Activated CD4-positive, alpha-beta memory T cell treated with anti-CD3 and anti-CD28 coated beads, Interleukin-2, amount 10 ng/mL, durations not matched to agents 7 days and 5 days (primary cell): ENCODE measurements at places on chromosomes 6 and 20. TPM values are rescaled to one million over a fixed set of nuclear protein-coding genes. Genes with fewer than 3 reads are reported as not detected.

Gene PTPRK
- total RNA-seq, result 0.50 TPM

GRCh38 chr6:169376458-169376857 lies 122.8 kb upstream of the THBS2 start:
- no peak overlapping the region for H3K27ac ChIP-seq
- no peaks in the 10 kb centered on the region for H3K36me3 ChIP-seq
- DNase-seq, result no peak
- H3K4me3 ChIP-seq, result no peak overlapping the region

- no peaks in the 10 kb centered on the region for H3K36me3 ChIP-seq
- no peak overlapping the region for H3K27ac ChIP-seq
Measured at GRCh38 chr6:11006061-11006460, 38.0 kb downstream of the ELOVL2 start.

Gene LHFPL5
- not detected for total RNA-seq

- H3K4me1 ChIP-seq, result peaks cover 9% of the 10 kb centered on the region
- no peak overlapping the region for H3K27ac ChIP-seq
- DNase-seq, result peak; percentile 42
- no peaks in the 10 kb centered on the region for H3K27me3 ChIP-seq
- peaks cover 4% of the 10 kb centered on the region for H3K36me3 ChIP-seq
- H3K4me3 ChIP-seq, result no peak overlapping the region
Measured at GRCh38 chr6:5214570-5215052, 46.1 kb downstream of the LYRM4 start.

- H3K27ac ChIP-seq, result no peak within 1 kb of the TSS
- H3K4me1 ChIP-seq, result peaks cover 14% of the 10 kb centered on the region
- DNase-seq, result peak; percentile 52
- H3K27me3 ChIP-seq, result peaks cover 26% of the 10 kb centered on the region
- H3K4me3 ChIP-seq, result peak within 1 kb of the TSS; percentile 53
Measured at GRCh38 chr20:10218536-10219451, at the start of gene SNAP25. TSS of gene SNAP25 (plus strand) at chr20:10218830. CDS start at chr20:10275492, 56,662 bp downstream.

Gene PIGT
- 52.4 TPM for total RNA-seq

Gene SIGLEC1
- 0.03 TPM for total RNA-seq

DNA sequence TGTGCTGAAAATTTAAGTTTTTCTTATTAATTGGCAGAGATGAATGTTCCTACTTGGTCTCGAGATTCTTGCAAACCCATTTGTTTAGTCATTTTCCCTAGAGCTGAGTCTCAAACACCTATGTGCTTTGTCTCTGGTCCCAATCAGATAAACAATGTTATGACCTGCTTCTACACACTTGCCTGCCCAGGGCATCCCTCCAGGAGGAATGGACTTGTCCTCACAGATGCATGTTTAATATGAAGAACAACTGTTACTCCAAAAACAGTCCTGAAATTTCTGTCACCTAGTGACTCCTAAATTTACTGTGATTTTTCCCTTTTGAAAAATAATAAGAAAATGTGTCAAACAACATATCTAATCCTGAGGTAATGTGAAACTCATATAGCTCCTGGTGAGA lies 43.7 kb downstream of the HDGFL1 start:
- H3K27ac ChIP-seq, result no peak overlapping the region
- no peaks in the 10 kb centered on the region for H3K36me3 ChIP-seq
- no peak for DNase-seq
- H3K4me1 ChIP-seq, result no peaks in the 10 kb centered on the region
- H3K4me3 ChIP-seq, result no peak overlapping the region
- H3K27me3 ChIP-seq, result no peaks in the 10 kb centered on the region

Gene TRMT6
- total RNA-seq, result 19.1 TPM

Gene GPR6
- total RNA-seq, result not detected

GRCh38 chr6:84860920-84861319 lies 96.5 kb upstream of the TBX18 start:
- H3K27ac ChIP-seq, result no peak overlapping the region
- H3K27me3 ChIP-seq, result no peaks in the 10 kb centered on the region

DNA sequence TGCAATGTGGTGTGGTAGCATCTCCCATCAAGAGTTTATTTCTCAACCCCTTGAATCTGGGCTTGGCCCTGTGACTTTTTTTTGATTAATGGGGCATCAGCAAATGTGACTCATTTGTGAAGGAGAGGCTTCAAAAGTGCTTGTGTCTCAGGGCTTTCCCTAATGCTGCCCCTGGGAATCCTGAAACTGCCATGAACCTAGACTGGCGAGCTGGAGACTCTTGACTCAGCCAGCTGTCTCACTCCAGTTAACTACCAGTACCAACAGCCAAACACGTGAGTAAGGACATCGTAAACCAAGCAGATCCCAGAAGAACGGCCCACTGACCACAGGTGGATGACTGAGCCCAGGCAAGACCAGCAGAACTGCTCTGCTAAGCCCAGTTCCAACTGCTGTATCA lies 72.8 kb upstream of the ADTRP start:
- no peak overlapping the region for H3K4me3 ChIP-seq
- no peaks in the 10 kb centered on the region for H3K27me3 ChIP-seq
- no peak for DNase-seq
- H3K36me3 ChIP-seq, result no peaks in the 10 kb centered on the region

Gene SYTL3
- 133 TPM for total RNA-seq

GRCh38 chr20:44231713-44232468 lies 15.2 kb upstream of the GDAP1L1 start:
- H3K27ac ChIP-seq, result no peak overlapping the region
- no peak overlapping the region for H3K4me3 ChIP-seq
- DNase-seq, result no peak
- H3K4me1 ChIP-seq, result no peaks in the 10 kb centered on the region
- no peaks in the 10 kb centered on the region for H3K36me3 ChIP-seq
- H3K27me3 ChIP-seq, result no peaks in the 10 kb centered on the region

Gene C20orf96
- 5.9 TPM for total RNA-seq

Gene DEFB132
- not detected for total RNA-seq

DNA sequence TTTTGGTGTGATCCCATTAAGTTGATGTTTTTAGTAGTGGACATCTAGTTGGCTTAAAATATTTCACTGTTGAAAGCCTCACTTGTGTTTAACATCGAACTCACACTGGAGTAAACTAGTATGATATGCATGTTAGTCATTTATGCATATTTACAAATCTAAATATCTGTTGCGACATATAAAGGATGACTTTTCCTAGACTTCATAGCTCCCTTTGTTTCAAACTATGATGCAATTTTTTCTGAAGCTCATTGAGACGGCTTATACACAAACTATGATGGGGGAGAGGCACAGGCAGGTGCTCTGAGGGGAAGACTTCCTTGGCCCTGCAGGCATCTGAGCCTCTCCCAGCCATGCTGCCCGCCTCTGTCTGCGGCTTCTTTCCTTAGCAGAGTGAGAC lies 11.8 kb upstream of the FOXC1 start:
- H3K27me3 ChIP-seq, result peaks cover 66% of the 10 kb centered on the region
- no peak overlapping the region for H3K27ac ChIP-seq
- no peak overlapping the region for H3K4me3 ChIP-seq
- H3K36me3 ChIP-seq, result no peaks in the 10 kb centered on the region

DNA sequence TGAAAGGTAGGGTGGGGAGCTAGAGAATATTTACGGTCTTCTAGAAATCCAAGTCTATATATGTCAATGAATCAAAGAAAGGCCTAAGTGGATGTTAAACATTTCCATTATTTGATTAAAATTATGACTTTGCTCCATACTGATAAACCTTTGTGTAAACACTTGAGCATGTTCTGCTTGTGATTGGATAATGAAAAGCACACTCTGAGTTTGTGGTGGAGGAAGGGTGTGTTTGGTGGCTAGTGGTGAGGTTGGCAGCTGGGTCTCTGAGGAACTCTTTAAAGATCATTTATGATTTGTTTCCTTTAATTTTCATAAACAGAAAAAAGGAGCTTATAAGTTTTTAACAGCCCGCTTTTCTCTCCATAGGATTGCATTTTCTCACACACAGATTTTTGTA lies 84.7 kb downstream of the RFPL4B start:
- H3K4me1 ChIP-seq, result no peaks in the 10 kb centered on the region
- H3K36me3 ChIP-seq, result no peaks in the 10 kb centered on the region

- H3K27ac ChIP-seq, result no peak overlapping the region
- H3K4me3 ChIP-seq, result no peak overlapping the region
- H3K36me3 ChIP-seq, result no peaks in the 10 kb centered on the region
- H3K4me1 ChIP-seq, result no peaks in the 10 kb centered on the region
- H3K27me3 ChIP-seq, result no peaks in the 10 kb centered on the region
- DNase-seq, result no peak
Measured at GRCh38 chr6:91267246-91267645, 680.4 kb upstream of the MAP3K7 start.

Gene NR2E1
- not detected for total RNA-seq

GRCh38 chr6:132007474-132008190 lies 56.5 kb upstream of the CCN2 start:
- H3K27ac ChIP-seq, result no peak overlapping the region
- no peaks in the 10 kb centered on the region for H3K36me3 ChIP-seq
- H3K4me1 ChIP-seq, result no peaks in the 10 kb centered on the region
- no peak overlapping the region for H3K4me3 ChIP-seq

Gene RAB32
- total RNA-seq, result not detected

- no peaks in the 10 kb centered on the region for H3K27me3 ChIP-seq
- H3K36me3 ChIP-seq, result no peaks in the 10 kb centered on the region
- no peaks in the 10 kb centered on the region for H3K4me1 ChIP-seq
- no peak overlapping the region for H3K4me3 ChIP-seq
- DNase-seq, result no peak
- no peak overlapping the region for H3K27ac ChIP-seq
Measured at GRCh38 chr20:16129411-16129810, 443.8 kb downstream of the KIF16B start.

Gene ZFP57
- total RNA-seq, result not detected

Gene BPHL
- total RNA-seq, result 7.3 TPM

- H3K36me3 ChIP-seq, result no peaks in the 10 kb centered on the region
- no peaks in the 10 kb centered on the region for H3K4me1 ChIP-seq
- DNase-seq, result no peak
- H3K27me3 ChIP-seq, result peaks cover 32% of the 10 kb centered on the region
- no peak overlapping the region for H3K27ac ChIP-seq
- H3K4me3 ChIP-seq, result no peak overlapping the region
Measured at GRCh38 chr6:132537145-132537544, 932 bp upstream of the TAAR9 start.

- no peak overlapping the region for H3K4me3 ChIP-seq
- peaks cover under 1% of the 10 kb centered on the region for H3K4me1 ChIP-seq
- H3K27me3 ChIP-seq, result peaks cover 14% of the 10 kb centered on the region
- no peaks in the 10 kb centered on the region for H3K36me3 ChIP-seq
- DNase-seq, result no peak
Measured at GRCh38 chr6:139590206-139590605, 215.8 kb upstream of the CITED2 start.

Gene SIM1
- total RNA-seq, result 0.08 TPM

GRCh38 chr6:15077006-15077405 lies 168.9 kb upstream of the JARID2 start:
- no peaks in the 10 kb centered on the region for H3K36me3 ChIP-seq
- H3K4me1 ChIP-seq, result peaks cover 3% of the 10 kb centered on the region
- DNase-seq, result no peak
- H3K27ac ChIP-seq, result no peak overlapping the region
- H3K27me3 ChIP-seq, result no peaks in the 10 kb centered on the region

DNA sequence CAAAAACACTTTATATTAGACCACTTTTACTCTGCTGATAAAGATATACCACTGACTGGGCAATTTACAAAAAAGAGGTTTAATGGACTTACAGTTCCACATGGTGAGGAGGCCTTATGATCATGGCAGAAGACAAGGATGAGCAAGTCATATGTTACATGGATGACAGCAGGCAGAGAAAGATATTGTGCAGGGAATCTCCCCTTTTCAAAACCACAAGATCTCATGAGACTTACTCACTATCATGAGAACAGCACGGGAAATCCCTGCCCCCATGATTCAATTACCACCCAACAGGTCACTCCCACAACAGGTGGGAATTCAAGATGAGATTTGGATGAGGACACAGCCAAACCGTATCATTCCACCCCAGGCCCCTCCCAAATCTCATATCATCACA lies 1383.8 kb upstream of the MAP3K7 start:
- H3K4me3 ChIP-seq, result no peak overlapping the region
- no peak for DNase-seq
- no peaks in the 10 kb centered on the region for H3K4me1 ChIP-seq
- H3K27me3 ChIP-seq, result no peaks in the 10 kb centered on the region
- no peaks in the 10 kb centered on the region for H3K36me3 ChIP-seq

Gene TNF
- total RNA-seq, result 124 TPM

DNA sequence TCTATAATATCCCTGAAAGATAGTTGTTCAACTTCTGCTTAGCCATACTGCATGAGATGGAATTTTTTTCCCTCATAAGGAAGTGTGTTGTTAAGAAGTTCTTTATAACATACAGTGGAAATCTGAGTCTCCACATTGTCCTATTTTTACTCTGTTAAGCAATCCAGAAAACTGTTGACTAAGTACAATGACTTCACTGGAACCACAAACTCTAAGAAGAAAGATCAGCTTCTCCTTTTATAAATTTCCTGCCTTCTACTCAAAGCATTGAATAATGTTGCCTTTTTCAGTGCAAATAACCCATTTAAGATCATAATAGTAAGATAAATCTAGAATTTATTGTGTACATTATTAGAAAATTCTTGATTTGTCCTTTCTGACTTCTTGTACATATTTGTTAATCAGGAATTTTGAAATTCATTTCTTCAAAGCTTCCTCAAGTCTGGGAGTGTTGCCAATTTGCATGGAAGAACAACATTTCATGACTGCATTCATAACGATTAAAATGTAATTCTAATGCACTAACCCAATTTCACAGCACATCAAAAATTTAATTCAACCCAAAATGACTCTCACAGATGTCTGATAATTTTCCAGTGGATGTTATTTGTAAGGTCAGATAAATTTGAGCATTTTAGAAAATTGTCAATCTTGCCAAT lies 45.6 kb upstream of the ANKEF1 start:
- no peak overlapping the region for H3K27ac ChIP-seq
- no peak for DNase-seq
- H3K27me3 ChIP-seq, result peaks cover 3% of the 10 kb centered on the region

Gene C20orf204
- total RNA-seq, result 6.9 TPM

GRCh38 chr6:65569505-65569904 lies 137.5 kb downstream of the EYS start:
- no peak overlapping the region for H3K27ac ChIP-seq
- H3K4me3 ChIP-seq, result no peak overlapping the region
- H3K36me3 ChIP-seq, result no peaks in the 10 kb centered on the region
- no peaks in the 10 kb centered on the region for H3K4me1 ChIP-seq
- no peaks in the 10 kb centered on the region for H3K27me3 ChIP-seq

GRCh38 chr6:49300911-49301310 lies 162.1 kb downstream of the MMUT start:
- H3K4me3 ChIP-seq, result no peak overlapping the region
- no peaks in the 10 kb centered on the region for H3K27me3 ChIP-seq
- no peak for DNase-seq
- H3K36me3 ChIP-seq, result no peaks in the 10 kb centered on the region
- no peaks in the 10 kb centered on the region for H3K4me1 ChIP-seq

DNA sequence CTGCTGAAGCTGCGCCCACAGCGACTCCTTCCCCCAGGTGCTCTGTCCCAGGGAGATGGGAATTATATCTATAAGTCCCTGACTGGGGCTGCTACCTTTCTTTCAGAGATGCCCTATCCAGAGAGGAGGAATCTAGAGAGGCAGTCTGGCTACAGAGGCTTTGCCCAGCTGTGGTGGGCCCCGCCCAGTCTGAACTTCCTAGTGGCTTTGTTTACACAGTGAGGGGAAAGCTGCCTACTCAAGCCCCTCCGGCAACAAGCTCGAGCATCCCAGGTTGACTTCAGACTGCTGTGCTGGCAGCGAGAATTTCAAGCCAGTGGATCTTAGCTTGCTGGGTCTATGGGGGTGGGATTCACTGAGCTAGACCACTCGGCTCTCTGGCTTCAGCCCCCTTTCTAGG lies 152.5 kb upstream of the MAP3K7 start:
- no peak for DNase-seq
